ENCODE measurements at places on chromosomes 4 and X.
A peak's percentile ranks its signal among the peaks of the same experiment; 100 is the strongest.

- DNase-seq = no peak
Measured at GRCh38 chr4:98722000-98722399, 63.6 kb upstream of the TSPAN5 start.

- DNase-seq = no peak
Measured at GRCh38 chr4:94834501-94834900, 76.7 kb downstream of the BMPR1B start.

DNA sequence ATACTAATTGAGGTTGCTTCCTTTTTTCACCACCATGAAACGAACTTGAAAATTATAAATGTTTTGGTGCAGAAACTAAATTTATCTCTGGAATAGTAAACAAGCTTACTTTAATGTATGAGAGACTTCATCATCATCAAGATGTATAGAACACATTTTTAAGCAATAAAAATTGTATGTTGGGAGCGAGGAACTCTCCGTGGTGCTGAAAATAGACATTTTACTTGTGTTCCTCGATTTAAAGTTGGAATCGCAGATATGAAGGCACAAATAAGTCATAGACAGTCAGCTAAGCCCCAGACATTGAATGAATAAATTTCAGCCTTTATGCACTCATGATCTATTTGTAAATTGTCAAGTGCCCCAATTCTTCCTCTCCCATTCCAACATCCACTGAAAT, 310.7 kb downstream of the STK32B start:
- no peak for DNase-seq

GRCh38 chrX:49868739-49869138, 10.5 kb upstream of the USP27X start:
- DNase-seq = no peak

- DNase-seq = no peak
Measured at GRCh38 chr4:124710911-124711310, 1.6 kb downstream of the ANKRD50 start.

DNA sequence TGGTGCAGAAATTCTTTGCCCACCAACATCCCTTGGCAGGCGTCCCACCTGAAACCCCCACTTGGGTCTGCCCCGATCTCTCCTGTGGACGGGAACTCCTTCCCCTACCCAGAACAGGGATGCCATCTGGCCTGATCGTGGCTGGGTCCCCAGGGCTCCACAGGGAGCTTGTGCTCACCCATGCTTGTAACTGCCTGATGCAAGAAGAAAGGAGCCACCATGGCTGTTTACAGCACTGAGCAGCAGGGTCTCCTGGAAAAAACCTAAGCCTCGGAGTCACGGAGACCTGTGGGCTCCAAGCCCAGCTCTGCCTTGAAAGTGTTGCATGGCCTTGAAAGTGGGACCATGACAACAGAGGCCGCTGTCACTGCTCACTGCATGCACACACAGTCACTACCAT, 101.5 kb upstream of the AFAP1 start:
- DNase-seq = no peak

DNA sequence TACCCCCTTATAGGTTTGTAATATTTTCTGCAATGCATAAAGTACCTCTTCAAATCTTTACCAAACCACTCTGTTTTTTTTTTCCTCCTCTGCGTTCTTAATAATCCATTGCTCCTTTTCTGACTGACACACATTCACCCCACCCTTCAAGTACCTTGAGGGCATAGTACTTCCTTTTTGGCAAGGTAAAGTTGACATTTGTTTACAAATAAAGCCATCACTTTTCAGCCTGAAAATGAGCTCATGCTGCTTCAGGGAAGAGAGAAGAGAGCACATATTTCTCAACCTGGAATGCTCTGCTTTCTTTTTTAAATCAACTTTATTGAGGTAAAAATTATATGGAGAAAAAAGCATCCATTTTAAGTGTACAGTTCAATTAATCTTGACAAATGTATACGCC, 113.9 kb downstream of the AGTR2 start:
- DNase-seq = no peak

- peak; percentile 6 for DNase-seq
Measured at GRCh38 chr4:139175646-139176301, 1.2 kb downstream of the ELF2 start.

GRCh38 chr4:25865586-25865985, 2.8 kb upstream of the SEL1L3 start:
- no peak for DNase-seq

DNA sequence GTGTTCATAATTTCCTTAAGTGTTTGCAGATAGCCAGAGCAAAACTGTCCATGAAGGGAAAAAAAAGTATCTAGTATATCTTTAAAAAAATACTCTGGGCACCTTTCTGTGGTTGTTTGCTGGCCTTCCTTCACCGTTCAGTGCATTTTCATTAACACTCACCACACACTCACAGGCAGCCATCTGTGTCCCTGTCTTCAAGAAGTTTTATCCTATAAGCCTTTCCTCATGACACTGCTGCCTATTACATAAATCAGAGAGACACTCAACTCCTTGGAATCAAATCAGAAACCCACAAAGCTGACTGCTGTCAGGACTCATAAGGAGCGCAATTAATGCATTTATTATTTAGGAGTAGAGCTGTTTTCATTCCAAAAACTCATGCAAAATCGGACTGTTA, 1720.2 kb downstream of the PCDH7 start:
- DNase-seq = no peak

GRCh38 chrX:120719622-120720021, 89.8 kb upstream of the C1GALT1C1 start:
- DNase-seq = no peak

- DNase-seq = no peak
Measured at GRCh38 chr4:138492176-138492575, 250.0 kb upstream of the SLC7A11 start.

- DNase-seq = no peak
Measured at GRCh38 chr4:53917729-53918128, 146.7 kb downstream of the CHIC2 start.

DNA sequence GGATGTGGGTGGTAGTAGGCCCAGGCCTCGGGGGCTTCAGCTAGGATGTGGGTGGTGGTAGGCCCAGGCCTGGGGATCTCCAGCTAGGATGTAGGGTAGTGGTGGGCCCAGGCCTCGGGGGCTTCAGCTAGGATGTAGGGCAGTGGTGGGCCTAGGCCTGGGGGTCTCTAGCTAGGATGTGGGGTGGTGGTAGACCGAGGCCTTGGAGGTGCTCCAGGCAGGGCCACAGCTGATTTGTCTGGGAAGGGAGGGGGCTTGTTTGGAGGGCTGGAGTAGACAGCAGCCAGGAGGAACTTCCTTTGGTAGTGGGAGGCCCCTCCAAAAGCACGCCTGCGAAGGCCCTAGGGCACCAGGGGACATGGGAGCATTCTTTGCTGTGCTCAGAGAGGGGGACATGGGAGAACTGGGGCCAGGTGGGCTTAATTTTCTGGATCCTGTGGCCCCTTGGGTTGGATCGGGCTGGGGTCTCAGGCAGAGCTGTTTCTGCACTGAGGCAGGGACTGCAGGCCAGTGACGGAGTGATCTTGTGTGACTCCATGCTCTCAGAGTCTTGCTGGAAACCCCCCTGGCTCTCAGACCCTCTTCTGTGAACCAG, 3.3 kb upstream of the SPON2 start:
- DNase-seq = no peak

DNA sequence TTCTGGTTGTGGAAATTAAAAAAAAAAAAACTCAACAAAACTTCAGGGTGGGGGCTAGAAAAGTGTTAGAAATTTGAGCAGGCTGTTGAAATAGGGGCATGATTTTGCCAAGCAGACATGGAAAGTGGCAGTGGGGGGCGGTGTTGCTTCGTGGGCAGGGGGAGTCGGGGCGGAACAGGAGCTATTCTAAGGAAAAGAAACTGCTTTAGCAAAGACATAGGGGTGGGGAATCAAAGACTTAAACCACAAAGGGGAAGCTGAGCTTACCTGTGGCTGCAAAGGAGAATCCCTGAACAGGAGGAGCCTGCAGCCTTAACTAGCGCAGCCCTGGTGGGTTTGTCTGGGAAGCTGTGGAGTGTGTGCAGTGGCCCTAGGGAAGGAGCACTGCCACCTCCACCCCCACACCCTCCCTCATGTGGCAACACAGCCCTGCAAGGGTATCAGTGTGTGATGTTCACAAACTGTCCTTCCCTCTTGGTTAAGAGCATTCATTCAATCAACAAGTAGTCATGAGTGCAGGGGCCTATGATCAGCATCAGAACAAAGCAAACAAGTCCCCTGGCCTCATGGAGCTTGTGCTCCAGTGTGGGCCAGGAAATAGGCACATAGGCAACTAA, 20.5 kb downstream of the SEL1L3 start:
- no peak for DNase-seq

DNA sequence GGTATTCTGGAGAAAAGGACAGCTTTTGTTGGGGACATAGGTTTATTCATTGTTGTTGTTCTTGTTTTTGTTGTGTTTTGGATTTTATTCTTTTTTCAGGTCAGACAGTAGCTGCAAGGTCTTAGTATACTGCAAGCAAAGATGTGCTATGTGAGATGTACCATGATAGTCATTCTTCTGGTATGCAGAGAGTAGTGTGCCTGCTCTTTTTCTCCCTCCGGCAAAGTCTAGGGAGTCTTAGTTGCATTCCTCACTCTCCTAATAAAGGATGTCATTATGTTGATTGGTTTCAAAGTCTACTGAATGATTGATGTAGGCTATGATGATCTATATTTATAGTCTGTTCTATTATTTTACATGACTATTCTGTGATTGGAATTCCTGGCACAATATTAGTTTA, 119.9 kb upstream of the POF1B start:
- DNase-seq = no peak

DNA sequence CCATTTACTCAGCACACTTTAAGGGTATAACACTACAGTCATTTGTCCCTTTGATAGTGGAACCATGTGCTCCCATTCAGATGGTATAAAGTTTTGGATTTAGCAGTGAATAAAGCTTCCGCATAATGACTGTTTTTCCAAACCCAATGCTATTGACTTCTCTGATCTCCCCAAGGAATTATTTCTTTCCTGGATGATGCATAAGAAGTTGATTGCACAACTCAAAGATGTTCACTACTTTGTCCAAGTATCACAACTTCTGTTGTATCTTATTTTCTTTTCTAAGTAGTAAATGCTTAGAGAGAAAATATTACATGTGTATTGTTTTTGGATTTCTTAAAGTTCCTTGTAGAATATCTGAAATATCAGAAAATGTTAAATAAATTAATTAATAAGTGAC, 300.2 kb downstream of the GPM6A start:
- DNase-seq = no peak

- DNase-seq = no peak
Measured at GRCh38 chr4:14865804-14866203, 136.5 kb upstream of the CPEB2 start.

DNA sequence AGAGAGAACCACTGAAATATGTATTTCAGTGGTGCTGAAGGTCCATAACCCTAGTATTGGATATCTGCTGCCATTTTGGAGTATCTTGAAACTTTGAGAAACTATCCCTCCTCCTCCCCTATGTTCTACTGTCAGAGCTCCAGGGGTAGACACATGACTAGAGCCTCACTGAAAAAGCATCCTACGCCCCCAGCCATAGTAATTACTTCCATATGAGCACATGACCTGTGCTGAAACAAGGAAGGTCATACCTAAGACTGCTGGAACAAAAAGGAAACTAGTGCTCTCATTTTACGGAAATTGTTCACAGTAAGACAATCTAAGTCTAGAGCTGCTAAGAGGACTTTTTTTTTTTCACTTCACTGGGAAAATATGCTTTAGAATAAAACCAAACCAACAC, 42.0 kb upstream of the MAPK10 start:
- DNase-seq = no peak

GRCh38 chr4:84291969-84292368, 207.1 kb downstream of the NKX6-1 start:
- DNase-seq = no peak

DNA sequence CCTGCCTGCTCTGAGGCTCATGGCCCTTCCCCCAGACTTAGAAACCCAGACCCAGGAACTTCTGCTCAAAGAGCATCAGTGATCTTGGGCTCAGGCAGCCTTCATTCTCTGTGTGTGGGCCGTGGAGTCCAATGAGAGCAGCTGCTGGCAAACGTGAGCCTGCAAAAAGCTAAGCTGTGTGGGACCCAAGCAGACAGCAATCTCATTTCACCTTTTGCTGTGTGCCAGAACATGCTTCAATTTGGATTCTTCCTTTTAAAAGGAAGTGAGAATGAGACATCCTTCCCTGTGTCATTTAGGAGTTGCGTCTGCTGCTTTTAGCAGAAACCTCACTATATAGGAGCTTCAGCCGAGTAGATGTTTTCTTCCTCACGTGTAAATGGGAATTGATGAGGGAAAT, 238.5 kb downstream of the EVC2 start:
- DNase-seq = no peak

- no peak for DNase-seq
Measured at GRCh38 chr4:2925496-2925895, 37.7 kb downstream of the NOP14 start.

GRCh38 chr4:4195354-4195753, 31.4 kb downstream of the OTOP1 start:
- DNase-seq = no peak

- no peak for DNase-seq
Measured at GRCh38 chr4:80611678-80611979, 276.1 kb downstream of the CFAP299 start.

GRCh38 chr4:150152766-150153165, 74.5 kb downstream of the DCLK2 start:
- no peak for DNase-seq

DNA sequence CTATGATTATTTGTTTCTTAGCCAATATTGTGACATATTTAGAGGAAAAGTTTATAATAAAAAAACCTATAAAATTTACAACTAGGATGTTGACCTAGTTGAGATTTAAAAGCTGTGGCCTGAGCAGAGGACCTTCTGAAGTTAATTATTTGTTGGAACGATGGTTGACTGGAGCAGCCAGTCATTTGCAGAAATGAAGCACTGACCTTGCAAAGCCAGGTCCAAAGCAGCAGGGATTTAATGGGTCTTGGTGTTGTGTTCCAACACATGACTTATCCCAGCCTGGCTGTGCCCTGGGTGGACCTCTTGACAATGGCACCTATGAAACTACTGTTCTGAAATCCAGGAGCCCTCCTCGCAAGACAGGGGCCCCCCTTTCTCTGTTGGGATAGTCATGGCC, 235.2 kb downstream of the FRAS1 start:
- no peak for DNase-seq

GRCh38 chr4:19739101-19739651, 512.5 kb upstream of the SLIT2 start:
- DNase-seq = peak; percentile 79

DNA sequence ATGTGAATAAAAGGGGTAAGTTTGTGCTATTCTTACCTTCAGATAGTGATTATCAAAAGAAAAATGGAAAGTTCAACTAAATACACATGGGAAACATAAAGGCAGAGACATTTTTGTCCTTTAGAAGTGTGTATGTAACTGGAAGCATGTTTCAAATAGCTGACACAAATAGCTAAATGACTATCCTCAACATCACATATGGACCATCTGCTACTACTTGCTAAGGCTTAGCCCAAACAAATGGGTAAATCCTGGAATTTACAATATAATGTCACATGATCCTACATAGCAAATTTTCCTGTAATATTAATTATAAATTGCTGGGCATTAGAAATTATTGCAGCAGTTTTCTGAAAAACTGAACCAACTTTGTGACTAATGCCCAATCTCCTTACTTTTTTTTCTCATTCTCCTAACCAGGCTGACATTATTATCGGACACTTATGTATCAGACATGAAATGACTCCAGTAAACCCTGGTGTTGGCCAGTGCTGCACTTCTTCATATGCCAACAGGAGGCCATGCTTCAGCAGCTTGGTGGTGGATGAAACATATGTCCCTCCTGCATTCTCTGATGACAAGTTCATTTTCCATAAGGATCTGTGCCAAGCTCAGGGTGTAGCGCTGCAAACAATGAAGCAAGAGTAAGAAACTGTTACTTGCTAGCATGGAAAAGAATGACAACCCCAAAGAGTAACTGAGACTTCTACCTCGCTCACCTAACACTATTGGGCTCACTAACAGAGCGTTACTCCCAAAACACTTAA, 16.1 kb downstream of the AFP start:
- no peak for DNase-seq

- no peak for DNase-seq
Measured at GRCh38 chr4:149176039-149176438, 639.6 kb downstream of the IQCM start.

All from smooth muscle cell of the brain vasculature (primary cell).